Aortic smooth muscle cell (primary cell): ENCODE measurements at places on chromosomes 2 and 18. TPM values are rescaled to one million over a fixed set of nuclear protein-coding genes. Genes with fewer than 3 reads are reported as not detected.

SKA1 gene
- 8.0 and 12.7 TPM in 2 replicates for total RNA-seq

TMBIM1 gene
- 321 and 346 TPM in 2 replicates for total RNA-seq

SLC35G4 gene
- not detected in 2 replicates for total RNA-seq

IL36G gene
- not detected in 2 replicates for total RNA-seq

GPR45 gene
- not detected in 2 replicates for total RNA-seq

SAG gene
- total RNA-seq = not detected in 2 replicates

COLEC12 gene
- 21.6 and 24.0 TPM in 2 replicates for total RNA-seq

NLRC4 gene
- total RNA-seq = not detected in 2 replicates

SPP2 gene
- total RNA-seq = not detected in 2 replicates

MLPH gene
- 0.25 and 2.4 TPM in 2 replicates for total RNA-seq

GRB14 gene
- 4.2 and 6.1 TPM in 2 replicates for total RNA-seq

MAP4K4 gene
- total RNA-seq = 242 and 419 TPM in 2 replicates

CCDC74B gene
- 6.8 and 7.1 TPM in 2 replicates for total RNA-seq

C1QL2 gene
- not detected in 2 replicates for total RNA-seq

TEX44 gene
- not detected in 2 replicates for total RNA-seq

TMEM17 gene
- total RNA-seq = 2.2 TPM in 2 replicates

TACR1 gene
- not detected in 2 replicates for total RNA-seq

CPS1 gene
- 13.6 and 19.1 TPM in 2 replicates for total RNA-seq

RGPD4 gene
- under 0.01 TPM in 1 of 2 replicates, not detected in the other for total RNA-seq

NMUR1 gene
- under 0.01 TPM in 1 of 2 replicates, not detected in the other for total RNA-seq

IL18R1 gene
- total RNA-seq = 0.75 and 1.5 TPM in 2 replicates

CRYGD gene
- not detected in 2 replicates for total RNA-seq

G6PC2 gene
- not detected in 2 replicates for total RNA-seq

CAVIN2 gene
- 5.8 and 17.4 TPM in 2 replicates for total RNA-seq

DNAJC5G gene
- total RNA-seq = not detected in 2 replicates

KRTCAP3 gene
- total RNA-seq = 0.13 and 0.37 TPM in 2 replicates

RPL31 gene
- total RNA-seq = 1,260 and 1,473 TPM in 2 replicates

ANKRD62 gene
- under 0.01 TPM in 1 of 2 replicates, not detected in the other for total RNA-seq

UGT1A4 gene
- not detected in 2 replicates for total RNA-seq

INHBB gene
- total RNA-seq = 0.12 and 0.13 TPM in 2 replicates

DAW1 gene
- total RNA-seq = 1.4 and 4.1 TPM in 2 replicates

RAB10 gene
- 304 and 334 TPM in 2 replicates for total RNA-seq

NEU2 gene
- total RNA-seq = not detected in 2 replicates

RUFY4 gene
- not detected in 2 replicates for total RNA-seq

UGT1A6 gene
- not detected in 2 replicates for total RNA-seq

SULT1C4 gene
- 0.13 and 0.19 TPM in 2 replicates for total RNA-seq

GKN1 gene
- not detected in 2 replicates for total RNA-seq

TEKT4 gene
- not detected in 2 replicates for total RNA-seq
